A549 treated with dexamethasone at 1 μM for 4 hours (cell line): ENCODE measurements at places on chromosomes 12 and 14. TPM values are rescaled to one million over a fixed set of nuclear protein-coding genes. Genes with fewer than 3 reads are reported as not detected.

UBE3B gene
- total RNA-seq, result 12.3 to 17.0 TPM (median 14.4 TPM) in 5 replicates

SLC8A3 gene
- 0.04 TPM in 1 of 5 replicates, not detected in the others for total RNA-seq

FOXG1 gene
- 0.15 to 0.25 TPM (median 0.23 TPM) in 5 replicates for total RNA-seq

CLEC6A gene
- not detected in 5 replicates for total RNA-seq

LPAR5 gene
- 0.51 to 0.87 TPM (median 0.71 TPM) in 5 replicates for total RNA-seq

DDX47 gene
- total RNA-seq, result 69.4 to 90.5 TPM (median 69.9 TPM) in 5 replicates

ANKRD52 gene
- 29.4 to 50.6 TPM (median 47.0 TPM) in 5 replicates for total RNA-seq

SLC4A8 gene
- 1.3 to 2.7 TPM (median 2.3 TPM) in 5 replicates for total RNA-seq

CYP46A1 gene
- 0.03 to 0.20 TPM (median 0.11 TPM) in 5 replicates for total RNA-seq

NKX2-8 gene
- 1.7 to 3.8 TPM (median 2.8 TPM) in 5 replicates for total RNA-seq

SYNE3 gene
- 0.37 to 1.0 TPM (median 0.91 TPM) in 5 replicates for total RNA-seq

LTB4R gene
- total RNA-seq, result 2.7 to 6.5 TPM (median 4.3 TPM) in 5 replicates
